RPMI7951 (cell line): ENCODE measurements at places on chromosomes 12 and 14. TPM values are rescaled to one million over a fixed set of nuclear protein-coding genes. Genes with fewer than 3 reads are reported as not detected.

DNA sequence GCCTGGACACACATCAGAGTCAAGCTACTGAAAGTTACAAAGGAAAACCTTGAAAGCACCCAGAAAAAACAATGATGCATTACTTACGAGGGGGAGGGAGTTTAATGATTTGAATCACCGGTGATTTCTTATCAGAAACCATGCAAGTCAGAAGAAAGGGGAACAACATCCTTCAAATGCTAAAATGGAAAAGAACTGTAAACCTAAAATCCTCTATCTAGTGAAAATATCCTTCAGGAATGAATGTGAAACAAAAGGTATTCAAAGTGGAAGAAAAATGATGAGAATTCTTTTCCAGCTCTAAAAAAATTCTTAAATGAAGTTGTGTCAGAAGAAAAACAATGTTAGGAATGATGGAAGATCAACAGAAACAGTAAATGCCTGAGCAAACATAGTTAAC is 16.8 kb downstream of the SCAF11 start:
- no peak for DNase-seq

DNA sequence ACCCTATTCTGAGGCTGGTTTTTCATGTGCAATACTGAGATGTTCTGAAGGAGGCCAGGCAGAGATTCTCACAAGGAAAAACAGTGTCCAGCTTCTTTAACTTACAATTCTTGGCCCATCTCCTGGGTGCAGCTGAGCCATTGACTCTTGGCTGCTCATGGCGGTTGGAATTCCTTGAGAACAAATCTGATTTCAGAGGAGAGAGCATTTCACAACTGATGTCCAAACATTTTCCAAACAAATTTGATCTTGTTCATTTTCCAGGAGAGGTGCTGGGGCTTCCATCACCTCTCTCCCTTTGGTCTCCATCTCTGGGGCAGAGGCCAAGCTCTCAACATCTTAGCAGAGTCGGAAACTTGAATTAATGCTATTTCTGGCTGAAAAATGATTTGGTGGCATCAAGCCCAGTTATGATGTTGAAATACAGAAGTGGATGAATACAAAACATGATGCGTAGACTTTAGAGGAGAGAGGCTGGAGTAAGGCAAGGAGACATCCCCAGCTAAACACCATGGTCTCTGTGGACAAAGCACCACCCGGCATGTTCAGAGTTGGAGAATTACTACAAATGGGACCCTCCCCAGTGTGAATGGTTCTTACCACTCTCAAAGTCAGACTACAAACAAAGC is 593.0 kb downstream of the VRK1 start:
- DNase-seq = no peak

Gene CISTR
- total RNA-seq = not detected in 2 replicates

Gene TPCN1
- 30.4 and 38.6 TPM in 2 replicates for total RNA-seq

DNA sequence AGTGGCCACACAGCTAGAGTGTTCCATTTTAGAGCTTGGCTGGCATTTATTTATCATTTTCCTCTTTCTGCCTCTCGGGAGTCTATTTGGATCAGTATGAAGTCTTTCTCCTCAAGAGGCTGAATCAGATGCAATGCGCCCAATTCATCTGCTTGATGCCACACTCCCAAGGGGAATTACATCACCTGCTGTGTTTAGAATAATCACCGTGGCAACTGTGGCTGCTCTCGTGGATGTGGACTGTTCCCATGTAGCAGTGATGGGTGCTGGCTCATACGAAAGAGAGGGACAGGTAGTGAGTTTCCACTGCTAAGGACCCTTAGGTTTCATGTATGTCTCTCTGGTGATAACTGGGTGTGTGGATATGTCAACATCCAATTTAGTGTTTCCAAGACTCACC is 70.7 kb downstream of the SRRM4 start:
- DNase-seq = no peak

Gene SLC6A12
- total RNA-seq = not detected in 2 replicates

- no peak for DNase-seq
These were observed 44.4 kb downstream of the EVL start for GRCh38 chr14:100109594-100109955.

- no peak for DNase-seq
These were observed 1.4 kb downstream of the LIN7A start for GRCh38 chr12:80936353-80936641.

- no peak for DNase-seq
These were observed 1543.5 kb downstream of the AACS start for GRCh38 chr12:126608607-126609175.

Gene ARID2
- total RNA-seq = 11.7 and 16.7 TPM in 2 replicates

Gene KIF21A
- 8.8 and 11.9 TPM in 2 replicates for total RNA-seq

DNA sequence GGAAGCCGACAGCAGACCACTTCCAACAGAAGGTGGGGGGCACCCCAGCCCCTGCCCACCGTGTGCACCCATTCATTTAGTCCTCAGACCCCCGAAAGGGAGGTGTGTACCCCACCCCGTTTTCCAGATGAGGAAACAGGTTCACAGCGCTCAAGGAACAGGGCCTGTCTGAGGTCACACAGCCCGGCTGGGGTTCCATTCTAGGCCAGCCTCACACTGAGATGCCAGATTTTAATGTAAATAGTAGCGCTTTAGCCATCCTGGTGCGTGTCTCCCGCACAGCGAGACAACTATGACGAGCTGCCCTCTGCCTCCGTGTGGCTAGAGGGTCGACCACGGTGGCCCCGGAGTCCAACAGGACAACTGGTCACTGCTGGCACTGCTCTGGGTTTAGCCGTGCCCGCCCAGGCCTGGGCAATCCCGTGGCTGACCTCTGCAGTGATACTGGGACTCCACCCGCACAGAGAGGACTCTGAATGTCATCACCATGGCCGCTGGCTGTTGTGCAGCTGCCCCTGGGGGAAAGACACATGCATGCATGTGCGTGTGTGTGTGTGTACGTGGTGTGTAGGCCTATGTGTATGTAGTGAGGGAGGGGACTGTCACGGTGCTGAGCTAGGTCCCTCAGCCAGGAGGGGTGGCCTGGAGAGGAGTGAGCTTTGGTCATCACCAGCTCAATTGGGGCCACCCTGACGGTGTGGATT is 31.6 kb downstream of the BEGAIN start:
- no peak for DNase-seq

Gene ALG10B
- 3.6 and 4.0 TPM in 2 replicates for total RNA-seq

GRCh38 chr14:78292003-78292402 is 121.8 kb downstream of the NRXN3 start:
- no peak for DNase-seq

Gene RNF212B
- total RNA-seq = not detected in 2 replicates

DNA sequence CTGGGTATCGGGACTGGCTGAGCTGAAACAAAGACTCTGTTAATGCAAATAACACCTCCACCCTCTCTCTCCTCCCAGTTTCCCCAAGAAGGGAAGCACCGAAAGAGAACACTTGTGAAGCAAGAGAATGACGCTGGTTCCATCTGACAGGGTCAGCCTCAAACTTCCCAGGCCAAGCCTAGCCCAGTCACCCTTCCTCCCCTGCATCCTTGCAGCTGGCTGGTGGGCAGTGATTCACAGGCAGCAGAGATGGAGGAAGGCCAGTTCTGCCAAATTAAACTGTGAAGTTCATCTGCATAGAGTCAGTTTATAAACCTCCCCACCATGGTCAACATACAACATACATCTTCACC is 2.8 kb downstream of the LRRC74A start:
- DNase-seq = no peak

- DNase-seq = no peak
These were observed 15.4 kb downstream of the BHLHE41 start for GRCh38 chr12:26109343-26109881.

Gene OTOGL
- total RNA-seq = 0.20 and 0.48 TPM in 2 replicates

DNA sequence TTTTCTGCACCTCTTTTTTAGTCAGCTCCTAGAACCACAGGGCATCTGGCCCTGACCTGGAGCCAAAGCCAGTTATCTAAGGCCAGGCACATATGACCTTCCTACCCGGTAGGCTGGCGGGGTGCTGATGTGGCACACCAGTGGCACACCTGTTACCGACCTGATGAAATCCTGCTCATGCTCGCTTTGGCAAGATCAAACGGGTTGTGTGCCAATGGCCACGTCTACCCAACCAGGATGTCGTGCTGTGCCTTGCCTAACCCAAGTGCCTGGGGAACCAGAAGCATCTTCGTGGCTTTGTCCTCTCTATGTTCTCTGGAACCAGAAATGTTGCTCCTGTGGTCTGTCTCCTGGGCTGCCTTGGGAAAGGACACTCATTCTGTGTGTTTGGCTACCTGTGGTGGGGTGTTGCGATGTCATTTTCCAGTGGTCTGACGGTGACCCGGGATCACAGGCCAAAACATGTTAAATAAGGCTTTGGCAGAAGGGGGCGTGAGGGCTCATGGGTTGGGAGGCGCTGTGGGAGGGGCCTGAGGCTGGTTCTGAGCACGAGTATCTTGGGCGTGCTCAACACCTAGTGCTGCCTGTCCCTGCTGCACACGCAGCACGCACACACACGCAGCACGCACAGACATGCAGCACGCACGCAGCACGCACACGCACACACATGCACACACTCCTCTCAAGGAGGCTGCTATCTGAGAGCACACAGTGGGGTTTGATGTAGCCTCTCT is 27.9 kb downstream of the CCNK start:
- no peak for DNase-seq

- no peak for DNase-seq
These were observed 24.7 kb upstream of the DYNC1H1 start for GRCh38 chr14:101939646-101940170.

DNA sequence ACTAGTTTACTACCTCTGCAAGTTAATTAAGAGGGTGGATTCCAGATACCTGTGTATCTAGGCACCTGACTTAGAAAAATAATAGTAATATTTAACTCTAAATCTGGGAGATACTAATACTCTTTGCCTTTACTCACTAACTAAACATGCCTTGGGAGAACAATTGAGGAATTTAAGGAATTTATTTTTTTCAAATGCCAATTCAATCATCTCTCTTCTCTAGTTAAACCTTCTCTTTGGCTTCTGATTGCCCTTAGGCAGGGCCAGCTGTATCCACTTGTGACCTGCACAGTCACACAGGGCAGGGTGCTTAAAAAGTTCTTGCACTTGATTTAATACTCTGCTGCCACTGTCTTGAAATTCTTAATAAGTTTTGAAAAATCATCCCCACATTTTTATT is 142.4 kb downstream of the PLCZ1 start:
- DNase-seq = peak; percentile 18

DNA sequence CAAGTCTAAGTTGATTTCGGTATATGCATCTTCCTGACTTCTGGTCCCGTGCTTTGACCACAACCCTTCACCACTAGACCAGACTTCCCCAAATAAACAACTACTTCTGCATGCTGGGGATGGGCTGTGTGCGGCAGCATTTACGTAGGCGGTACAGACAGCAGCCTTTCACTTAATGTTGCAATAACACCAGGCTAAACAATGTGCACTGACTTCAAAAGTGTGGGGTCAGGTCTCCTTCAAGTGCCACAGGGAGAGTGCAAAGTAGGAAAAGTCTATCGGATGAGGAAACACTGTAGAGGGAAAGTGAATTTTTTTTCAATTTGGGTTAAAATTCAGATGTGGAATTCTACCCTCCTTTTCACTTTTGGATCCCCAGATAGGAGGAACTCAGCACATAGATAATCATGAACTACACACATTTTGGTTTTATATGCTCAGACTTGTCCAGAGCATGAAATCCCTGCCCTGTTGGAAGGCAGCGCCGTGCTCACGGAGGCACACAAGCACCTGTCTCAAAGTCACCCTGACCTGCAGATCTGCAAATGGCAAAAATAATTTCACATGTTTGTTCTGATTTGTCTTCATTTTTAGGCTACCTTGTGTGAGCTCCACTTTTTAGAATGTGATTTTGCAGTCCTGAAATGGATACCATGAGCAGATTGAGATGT is 3.6 kb upstream of the FOS start:
- DNase-seq = no peak

Gene CIROP
- total RNA-seq = not detected in 2 replicates

GRCh38 chr14:61653507-61653906 is 41.8 kb upstream of the HIF1A start:
- DNase-seq = peak; percentile 84

Gene CCDC177
- not detected in 2 replicates for total RNA-seq

GRCh38 chr12:57475271-57476161 is 4.2 kb downstream of the ARHGAP9 start:
- no peak for DNase-seq

Gene SLCO1A2
- not detected in 2 replicates for total RNA-seq

Gene TAS2R31
- 1.1 and 1.2 TPM in 2 replicates for total RNA-seq

Gene SNX6
- total RNA-seq = 138 and 141 TPM in 2 replicates

Gene HEATR5A
- 19.5 and 19.6 TPM in 2 replicates for total RNA-seq
